ENCODE measurements at places on chromosomes 13 and 19.
A peak's percentile ranks its signal among the peaks of the same experiment; 100 is the strongest.

DNA sequence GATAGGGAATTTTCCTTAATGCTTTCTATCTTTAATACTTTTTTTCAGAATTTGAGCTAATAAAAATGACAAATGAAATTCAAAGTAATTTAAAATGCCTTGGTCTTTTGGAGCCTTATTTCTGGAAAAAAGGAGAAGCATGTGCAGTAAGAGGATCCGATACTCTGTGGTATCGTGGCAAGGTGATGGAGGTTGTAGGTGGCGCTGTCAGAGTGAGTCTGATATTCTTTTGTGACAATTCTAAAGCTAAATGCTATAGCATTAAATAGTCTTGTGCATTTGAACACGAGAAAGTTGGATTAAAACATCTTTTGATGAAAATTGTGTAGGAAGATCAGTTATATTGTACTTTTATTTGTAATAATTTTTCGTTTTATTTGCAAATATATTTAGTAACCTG, 95.0 kb downstream of the RNF17 start:
- no peak for DNase-seq

DNA sequence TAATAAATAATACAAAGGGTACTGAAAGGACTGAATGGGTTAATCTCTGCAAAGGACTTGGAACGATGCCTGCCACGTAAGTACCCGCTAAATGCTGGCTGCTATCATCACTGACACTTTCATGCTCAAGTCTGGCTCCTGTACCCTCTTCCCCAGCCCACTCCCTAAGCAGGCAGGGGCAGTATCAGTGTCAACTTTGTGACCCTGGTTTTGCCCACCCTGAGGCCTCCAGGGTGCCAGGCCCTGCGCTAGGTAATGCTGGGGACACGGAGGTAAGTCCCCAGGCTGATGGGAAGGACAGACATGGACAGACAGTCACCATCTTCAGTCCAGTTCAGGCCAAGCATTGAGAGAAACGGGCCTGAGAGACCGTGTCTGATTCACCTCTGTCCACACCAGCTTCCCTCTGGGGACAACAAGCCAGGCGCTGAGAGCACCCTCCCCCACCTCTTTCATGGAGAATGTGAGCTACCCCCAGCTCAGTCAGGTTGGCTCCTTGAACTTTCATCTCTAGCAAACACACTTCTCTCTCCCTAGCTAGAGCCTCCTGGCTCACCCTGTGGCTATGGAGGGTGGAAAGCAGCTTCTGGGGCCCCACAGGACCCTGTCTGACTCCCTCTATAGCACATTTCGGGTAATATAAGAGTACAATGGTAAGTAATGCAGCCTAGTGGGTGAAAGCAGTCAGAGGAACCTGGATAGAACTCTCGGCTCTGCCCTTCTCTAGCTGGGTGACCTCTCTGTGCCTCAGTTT, 800 bp downstream of the ETFB start:
- DNase-seq, result peak; percentile 32

GRCh38 chr13:84038001-84038400, 155.7 kb upstream of the SLITRK1 start:
- no peak for DNase-seq

DNA sequence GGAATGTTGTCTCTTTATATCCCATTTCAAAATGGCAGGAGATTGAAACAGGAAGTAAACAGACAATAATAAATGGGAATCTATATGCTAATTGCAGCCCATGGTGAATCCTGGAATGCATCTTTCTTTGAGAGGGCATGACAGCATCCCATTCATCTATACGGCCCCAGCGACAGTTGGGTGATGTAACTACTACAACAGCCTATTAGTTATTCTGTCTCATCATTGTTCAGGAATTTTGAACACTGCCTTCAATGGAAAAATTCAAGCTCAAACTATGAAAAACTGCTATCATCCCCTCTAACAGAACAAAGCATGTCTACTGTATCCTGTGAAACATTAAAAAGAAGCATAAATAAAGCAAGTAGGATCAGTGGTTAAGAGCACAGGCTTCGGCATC, 262.1 kb downstream of the DCT start:
- no peak for DNase-seq

- no peak for DNase-seq
Observed at GRCh38 chr19:13429563-13429962, 76.7 kb downstream of the CACNA1A start.

Measured in fibroblast of villous mesenchyme (primary cell).